Activated CD8-positive, alpha-beta memory T cell treated with anti-CD3 and anti-CD28 coated beads for 1 hour (primary cell): ENCODE measurements at places on chromosomes 3 and 15.

GRCh38 chr3:56815589-56815988 lies 13.8 kb upstream of the ARHGEF3 start:
- DNase-seq: no peak

- no peak for DNase-seq
These were observed 131.1 kb downstream of the ROBO2 start for GRCh38 chr3:77171026-77171425.

- no peak for DNase-seq
These were observed 69.5 kb downstream of the FAIM start for GRCh38 chr3:138678086-138678485.

DNA sequence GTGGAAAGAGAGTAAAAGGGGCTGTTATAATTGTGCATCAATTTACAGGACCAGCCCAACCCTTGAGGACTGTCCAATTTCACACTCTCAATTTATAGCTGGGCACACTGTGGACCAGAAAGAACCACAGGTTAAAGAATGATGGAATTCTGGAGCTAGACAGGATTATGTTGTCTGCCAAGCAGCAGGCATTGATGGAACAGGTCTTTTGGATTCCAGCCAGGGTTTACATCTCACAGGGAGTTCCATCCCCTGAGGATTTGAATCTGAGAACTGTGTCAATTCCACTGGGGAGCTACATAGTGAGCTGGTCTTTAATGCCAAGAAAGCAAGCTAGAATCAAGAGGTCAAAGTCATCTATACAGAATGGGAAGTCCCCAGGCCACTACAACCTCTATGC lies 389.5 kb upstream of the WNT5A start:
- DNase-seq: no peak

DNA sequence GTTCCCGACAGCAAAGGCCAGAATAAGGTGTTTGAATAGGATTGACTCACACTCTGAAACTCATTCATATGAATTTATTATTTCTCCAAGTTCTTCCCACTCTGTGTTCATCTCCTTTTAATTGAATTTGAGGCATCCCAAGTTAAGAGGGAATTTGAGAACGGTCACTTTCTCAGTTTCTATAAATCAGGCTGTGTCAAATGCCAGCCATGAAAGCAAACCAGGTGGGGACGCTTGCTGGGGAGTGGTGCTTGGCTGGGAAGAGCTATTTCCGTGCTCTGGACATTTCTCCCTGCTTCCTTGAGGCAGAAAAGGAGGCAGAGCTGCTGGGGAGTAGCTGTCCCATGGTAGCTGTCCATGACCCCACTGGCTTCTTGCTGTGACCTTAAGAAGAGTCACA lies 116.6 kb downstream of the FBN1 start:
- DNase-seq: no peak

DNA sequence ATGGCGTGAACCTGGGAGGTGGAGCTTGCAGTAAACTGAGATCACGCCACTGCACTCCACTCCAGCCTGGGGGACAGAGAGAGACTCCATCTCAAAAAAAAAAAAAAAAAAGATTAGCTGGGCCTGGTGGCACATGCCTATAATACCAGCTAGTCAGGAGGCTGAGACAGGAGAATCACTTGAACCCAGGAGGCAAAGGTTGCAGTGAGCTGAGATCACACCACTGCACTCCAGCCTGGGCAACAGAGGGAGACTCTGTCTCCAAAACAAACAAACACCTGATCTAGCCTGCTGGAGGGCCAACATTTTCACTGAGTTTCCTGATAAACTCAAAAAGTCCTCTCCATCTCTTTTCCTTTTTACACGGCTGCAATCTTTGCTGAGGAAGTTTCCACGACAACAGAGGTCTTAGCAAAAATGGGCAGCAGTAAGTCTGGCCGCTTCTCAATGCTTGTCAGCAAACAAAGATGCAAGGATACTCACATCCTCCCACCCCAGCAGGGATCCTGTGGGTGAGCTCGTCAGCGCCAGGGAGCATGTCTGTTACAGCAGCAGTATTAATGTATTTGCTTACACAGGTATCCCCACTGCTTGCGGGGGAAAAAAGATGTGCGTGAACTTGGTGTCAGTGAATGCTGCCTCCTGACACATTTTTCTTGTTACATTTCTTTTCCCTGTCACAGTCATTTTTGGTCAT lies 21.0 kb upstream of the CCDC174 start:
- DNase-seq: no peak

DNA sequence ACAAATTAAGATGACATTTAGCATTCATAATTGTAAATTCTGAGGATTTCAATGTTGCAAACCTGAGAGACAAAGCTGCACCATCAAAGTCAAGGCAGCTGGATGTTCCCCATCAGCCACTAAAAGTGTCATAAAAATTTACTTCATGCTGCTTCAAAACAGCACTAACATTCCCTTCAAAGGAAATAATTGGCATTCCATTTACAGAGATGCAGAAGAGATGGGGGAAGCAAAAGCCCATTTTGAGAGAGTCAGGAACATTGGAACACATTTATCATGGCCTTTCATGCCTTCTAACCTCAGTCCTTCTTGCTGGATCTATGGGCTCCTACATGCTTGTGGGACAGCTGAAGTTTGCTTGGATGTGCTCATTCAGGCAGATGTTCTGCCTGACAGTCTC lies 6.4 kb upstream of the TMEM158 start:
- no peak for DNase-seq

GRCh38 chr15:90560229-90560776 lies 30.6 kb downstream of the CRTC3 start:
- DNase-seq: no peak

GRCh38 chr3:16837602-16838001 lies 47.2 kb upstream of the PLCL2 start:
- DNase-seq: no peak

- DNase-seq: no peak
These were observed 1.8 kb downstream of the ULK3 start for GRCh38 chr15:74840851-74841775.

DNA sequence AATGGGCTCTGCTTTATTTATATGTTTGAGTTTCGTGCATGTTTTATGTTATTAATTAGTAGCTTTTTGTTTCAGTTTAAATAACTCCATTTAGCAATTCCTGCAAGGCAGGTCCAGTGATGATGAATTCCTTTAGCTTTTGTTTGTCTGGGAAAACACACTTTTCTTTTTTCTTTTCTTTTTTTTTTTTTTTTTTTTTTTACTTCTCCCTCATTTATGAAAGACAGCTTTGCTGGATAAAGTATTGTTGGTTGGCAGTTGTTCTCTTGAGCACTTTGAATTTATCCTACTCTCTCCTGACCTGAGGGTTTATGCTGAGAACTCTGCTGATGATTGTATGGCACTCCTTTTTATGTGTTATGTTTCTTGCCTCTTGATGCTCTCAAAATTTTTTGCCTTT lies 35.7 kb downstream of the TMEM39A start:
- no peak for DNase-seq

- DNase-seq: no peak
These were observed 18.1 kb upstream of the RAF1 start for GRCh38 chr3:12681943-12682390.

DNA sequence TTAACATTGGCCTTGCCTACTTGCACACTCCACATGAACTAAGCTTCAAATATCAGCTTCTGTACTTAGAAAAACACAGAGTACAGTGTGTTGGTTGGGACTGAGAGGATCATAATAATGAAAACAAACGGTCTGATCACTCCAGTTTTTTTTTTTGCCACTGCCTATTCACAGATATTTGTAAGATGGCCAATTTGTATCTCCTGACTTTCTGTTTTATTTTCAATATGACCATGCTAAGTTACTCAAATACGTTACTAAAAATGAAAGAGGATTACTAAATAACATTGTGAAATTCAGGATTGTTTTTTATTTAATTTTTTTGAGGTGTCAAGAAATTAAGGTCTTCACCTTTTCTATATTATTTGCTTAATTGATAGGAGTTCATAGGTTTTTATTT lies 595.1 kb downstream of the TUSC7 start:
- DNase-seq: no peak

- no peak for DNase-seq
These were observed 474.7 kb upstream of the ALCAM start for GRCh38 chr3:104892044-104892443.

GRCh38 chr3:185484296-185484695 lies 14.5 kb downstream of the TMEM41A start:
- DNase-seq: no peak

- no peak for DNase-seq
These were observed 56.4 kb downstream of the PRKCI start for GRCh38 chr3:170278627-170279026.

DNA sequence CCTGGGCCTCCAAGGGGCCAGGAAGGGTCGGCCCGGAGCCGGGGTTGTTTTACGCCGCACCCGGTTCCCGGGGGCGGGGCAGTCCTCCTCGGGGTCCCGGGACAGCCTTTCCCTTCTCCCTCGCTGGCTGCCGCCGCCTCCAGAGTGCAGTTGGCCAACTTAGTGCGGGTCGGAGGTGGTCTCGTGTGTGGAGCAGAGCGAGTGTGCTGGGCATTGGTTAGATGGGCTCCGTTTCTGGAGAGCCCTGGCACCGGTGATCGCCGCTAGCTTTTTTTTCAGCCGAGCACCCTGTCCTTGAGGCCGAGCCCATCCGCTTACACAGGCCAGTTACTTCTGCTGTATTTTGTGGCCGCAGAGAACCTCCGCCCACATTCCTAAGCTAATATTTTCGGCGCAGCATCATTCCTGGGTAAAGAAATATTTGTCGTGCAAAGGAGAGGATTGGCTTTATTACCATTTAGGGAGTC lies 585 bp downstream of the KIF23 start:
- DNase-seq: no peak

- DNase-seq: no peak
These were observed 1.3 kb upstream of the TWF2 start for GRCh38 chr3:52240059-52240885.

DNA sequence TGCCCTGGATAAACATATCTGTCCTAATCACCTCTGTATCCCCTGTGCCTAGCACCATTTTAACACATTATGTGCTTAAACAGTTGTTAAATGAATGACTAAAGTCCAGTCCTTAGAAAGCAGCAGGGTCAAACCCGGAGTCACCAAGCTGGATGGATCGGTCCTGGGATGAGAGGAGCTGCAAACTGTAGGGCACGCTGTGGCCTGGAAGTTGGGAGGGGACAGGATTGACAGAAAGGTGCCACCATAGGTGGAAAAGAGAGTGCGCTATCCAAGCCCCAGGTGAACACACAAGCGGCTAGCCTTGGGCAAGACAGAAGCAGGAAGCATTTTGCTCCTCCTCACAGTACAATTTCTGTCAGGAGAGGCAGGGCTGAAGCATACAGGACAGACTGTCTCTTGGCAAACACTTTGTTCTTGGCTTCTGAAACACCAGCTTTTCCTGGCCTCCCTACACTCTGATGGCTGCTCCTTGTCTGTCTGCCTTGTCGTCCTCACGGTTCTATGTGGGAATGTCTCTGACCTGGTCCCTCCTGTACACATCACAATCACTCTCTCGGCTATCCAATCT lies 48.4 kb upstream of the KY start:
- DNase-seq: no peak

GRCh38 chr3:8220291-8220690 lies 281.3 kb upstream of the LMCD1 start:
- no peak for DNase-seq

GRCh38 chr3:187122261-187122660 lies 17.0 kb downstream of the RPL39L start:
- DNase-seq: no peak

- no peak for DNase-seq
These were observed 5.3 kb downstream of the SH2D7 start for GRCh38 chr15:78097667-78098066.

- DNase-seq: no peak
These were observed 27.2 kb downstream of the VEPH1 start for GRCh38 chr3:157475921-157476414.

GRCh38 chr3:63922491-63923199 lies 10.5 kb upstream of the SCAANT1 start:
- no peak for DNase-seq

DNA sequence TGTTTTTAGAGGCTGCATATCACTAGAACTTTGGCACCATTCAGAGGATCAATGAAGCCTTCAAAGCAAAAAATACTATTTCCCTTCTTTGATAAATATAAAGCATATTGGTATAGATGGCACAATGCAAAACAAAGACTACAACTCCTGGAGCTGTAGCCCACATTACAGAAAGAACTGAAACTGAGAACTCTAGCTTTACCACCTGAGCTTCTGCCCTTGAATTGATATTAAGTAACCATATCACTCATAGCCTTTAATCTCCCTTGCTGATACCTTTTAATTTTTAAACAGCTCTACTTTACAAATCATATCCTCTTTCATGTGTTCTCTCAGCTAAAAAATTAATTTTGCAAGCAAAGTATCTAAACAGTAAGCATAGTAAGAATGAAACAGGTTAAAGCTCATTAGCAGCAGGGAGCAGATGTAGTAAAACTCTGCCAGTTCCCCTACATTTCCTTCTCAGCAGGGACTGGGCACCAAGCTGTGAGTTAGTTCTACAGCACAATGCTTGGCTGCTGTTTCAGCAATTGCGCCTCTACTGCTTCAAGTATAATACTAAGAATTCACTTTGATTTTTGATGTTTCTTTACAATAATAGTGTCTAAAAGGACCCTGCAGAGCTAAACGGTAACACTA lies 97.9 kb upstream of the NANOGP8 start:
- DNase-seq: no peak

GRCh38 chr3:187967993-187968392 lies 186.0 kb upstream of the LPP start:
- no peak for DNase-seq

DNA sequence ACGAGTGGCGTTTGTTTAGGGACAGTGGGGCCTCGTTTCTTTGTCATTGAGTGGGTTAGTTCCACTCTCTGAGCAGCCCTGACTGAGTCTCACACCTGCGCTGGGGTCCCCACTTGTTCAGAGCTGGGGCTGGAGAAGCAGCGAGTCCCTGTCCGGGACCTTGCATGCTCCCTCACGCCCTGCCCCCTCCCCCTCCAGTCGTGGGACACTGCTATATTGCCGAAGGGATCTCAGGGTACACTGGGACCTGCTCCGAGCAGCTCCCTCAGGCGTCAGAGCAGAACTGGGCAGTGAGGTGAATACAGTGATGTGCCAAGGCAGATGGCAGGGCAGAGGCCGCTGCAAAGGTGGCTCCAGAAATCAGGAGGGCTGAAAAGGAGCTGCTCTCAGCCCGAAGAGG lies 59.9 kb upstream of the KLF13 start:
- DNase-seq: no peak

GRCh38 chr15:67838789-67839332 lies 984 bp downstream of the RNU6-1 start:
- DNase-seq: no peak

DNA sequence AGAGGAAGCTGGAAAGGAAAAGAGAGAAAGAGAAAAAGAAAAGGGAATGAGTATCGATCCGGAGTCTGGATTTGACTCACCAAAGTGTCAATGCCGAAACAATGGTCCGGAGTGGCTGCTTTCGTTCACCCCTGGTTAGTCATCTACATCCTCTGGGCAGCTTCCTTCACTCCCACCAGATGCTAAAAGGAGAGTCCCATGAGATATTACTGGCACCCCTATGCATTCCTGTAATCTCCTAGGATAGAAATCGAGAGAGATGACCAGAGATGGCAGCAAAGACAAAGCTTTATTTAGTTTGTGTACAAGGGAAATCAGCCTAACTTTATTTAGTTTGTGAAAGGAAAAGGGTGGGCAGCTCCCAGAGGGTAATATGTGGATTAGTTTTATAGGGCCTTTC lies 622.2 kb downstream of the ZPLD1 start:
- DNase-seq: no peak

GRCh38 chr15:74504836-74505235 lies 36.2 kb upstream of the ARID3B start:
- no peak for DNase-seq

- DNase-seq: no peak
These were observed 111.4 kb downstream of the ZMAT3 start for GRCh38 chr3:178960181-178960580.

GRCh38 chr3:192848371-192849233 lies 69.1 kb downstream of the MB21D2 start:
- no peak for DNase-seq

GRCh38 chr3:130709671-130710070 lies 37.0 kb downstream of the PIK3R4 start:
- no peak for DNase-seq
